ENCODE measurements at places on chromosomes 2 and 18.

DNA sequence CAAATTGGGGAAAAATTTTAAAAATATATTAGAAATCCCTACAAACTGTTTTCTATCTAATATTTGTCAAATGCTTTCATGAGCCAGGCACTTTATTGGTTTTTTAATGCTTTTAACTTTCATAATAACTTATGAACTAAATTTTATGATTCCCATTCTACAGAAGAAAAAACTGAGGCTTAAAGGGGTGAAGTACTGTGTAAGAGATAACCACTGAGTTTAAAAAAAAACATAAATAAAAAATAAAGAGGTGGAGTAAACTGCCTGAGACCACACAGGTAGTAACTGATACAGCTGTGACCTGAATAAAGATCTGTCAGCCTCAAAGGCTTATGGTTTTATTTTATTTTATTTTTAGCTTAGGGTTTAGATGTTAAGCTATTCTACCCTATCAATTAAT is 24.7 kb downstream of the PNPT1 start:
- DNase-seq: no peak

DNA sequence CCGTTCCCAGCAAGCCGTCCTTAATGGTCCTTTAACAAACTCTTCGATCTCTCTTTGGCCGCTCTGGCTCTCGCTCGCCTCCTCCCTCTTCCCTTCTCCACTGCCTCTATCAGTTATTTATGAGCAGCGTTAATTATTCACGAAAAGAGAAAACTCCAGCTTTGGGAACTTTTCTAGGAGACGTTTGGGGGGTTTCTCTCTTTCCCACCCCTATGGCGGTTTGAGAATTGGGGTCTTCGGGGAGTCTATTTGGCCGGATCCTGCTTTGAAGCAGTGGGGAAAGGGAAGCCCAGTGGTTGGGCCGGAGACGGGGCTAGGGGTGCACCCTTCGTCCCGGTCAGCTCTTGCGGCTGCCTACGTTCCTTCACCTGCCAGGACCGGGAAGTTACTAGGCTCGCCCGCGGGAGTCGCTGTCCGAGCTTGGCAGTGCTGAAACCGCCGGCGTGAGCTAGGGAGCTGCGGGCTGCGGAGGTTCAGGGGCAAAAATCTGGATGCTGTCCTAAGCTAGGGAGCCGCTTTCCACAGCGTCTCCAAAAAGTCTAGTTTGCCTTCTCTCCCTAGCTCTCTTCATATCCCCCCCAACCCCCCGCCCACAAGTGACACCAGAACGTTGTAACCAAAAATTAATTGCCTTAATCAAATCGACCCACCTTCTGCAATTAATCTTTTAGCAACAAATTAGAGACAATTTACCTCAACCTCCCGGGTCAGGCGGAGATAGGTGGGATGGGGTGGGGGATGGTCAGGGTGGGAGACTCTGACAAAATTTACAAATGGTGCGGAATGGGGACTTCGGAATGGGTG is 8.9 kb upstream of the SKOR2 start:
- no peak for DNase-seq

- DNase-seq: no peak
Observed at GRCh38 chr2:160125828-160126227, 63.4 kb upstream of the PLA2R1 start.

DNA sequence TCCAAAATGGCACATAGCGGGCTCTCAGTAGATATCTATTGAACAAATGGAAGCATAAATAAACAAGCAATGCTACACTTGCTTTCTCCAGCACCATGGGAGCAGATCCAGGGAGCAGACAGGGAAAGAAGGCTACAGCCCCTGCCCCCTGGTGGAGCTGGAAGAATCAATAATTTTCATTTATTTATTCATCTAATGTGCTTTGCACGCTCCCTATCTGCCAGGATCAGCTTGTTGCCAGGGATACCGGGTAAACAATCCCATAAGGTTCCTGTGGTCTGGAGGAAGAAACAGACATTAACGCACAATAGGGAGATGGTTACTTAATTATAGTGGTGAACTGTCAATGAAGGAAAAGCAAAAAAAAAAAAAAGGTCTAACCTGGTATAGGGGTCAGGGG is 40.1 kb upstream of the CLASP1 start:
- no peak for DNase-seq

DNA sequence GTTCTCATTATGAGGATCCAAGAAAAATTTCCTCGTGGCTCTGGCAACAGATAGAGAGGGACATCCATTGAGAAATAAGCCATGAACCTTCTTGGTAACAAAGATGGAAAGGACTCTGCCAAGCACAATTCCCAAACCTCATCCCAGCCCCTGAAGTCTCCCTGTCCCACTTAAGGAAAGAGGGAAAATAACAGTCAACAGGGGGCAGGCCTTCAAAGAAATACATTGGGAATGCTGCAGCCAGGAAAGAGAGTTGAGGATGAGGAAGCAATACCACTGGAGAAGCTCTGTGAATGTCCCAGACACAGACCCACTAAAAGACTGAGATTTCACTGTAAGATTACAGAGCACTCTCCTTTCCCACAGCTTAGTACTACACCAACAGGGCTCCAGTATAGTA is 93.2 kb downstream of the CD226 start:
- no peak for DNase-seq

- peak; percentile 37 for DNase-seq
Observed at GRCh38 chr2:160492401-160493226, 993 bp downstream of the RBMS1 start.

GRCh38 chr2:26870585-26871095 is 22.7 kb downstream of the DPYSL5 start:
- DNase-seq: no peak

DNA sequence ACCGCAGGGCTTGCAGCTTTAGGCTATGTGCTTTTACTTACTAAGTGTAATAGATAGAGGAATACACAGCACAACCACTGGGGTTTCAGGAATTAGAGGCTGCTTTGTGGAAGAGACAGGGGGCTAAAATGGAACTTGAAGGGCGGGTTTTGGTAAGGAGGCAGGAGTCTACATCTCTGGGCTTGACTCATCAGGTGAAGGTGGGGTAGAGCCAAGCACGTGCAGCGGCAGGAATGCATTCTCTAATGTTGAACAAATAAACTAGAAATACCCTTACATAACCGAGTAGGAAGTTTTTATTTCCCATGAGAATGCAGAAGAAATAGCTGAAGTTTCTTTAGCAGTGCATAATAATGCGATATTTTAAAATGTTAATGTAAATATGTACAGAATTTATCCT is 673.8 kb upstream of the SALL3 start:
- DNase-seq: no peak

DNA sequence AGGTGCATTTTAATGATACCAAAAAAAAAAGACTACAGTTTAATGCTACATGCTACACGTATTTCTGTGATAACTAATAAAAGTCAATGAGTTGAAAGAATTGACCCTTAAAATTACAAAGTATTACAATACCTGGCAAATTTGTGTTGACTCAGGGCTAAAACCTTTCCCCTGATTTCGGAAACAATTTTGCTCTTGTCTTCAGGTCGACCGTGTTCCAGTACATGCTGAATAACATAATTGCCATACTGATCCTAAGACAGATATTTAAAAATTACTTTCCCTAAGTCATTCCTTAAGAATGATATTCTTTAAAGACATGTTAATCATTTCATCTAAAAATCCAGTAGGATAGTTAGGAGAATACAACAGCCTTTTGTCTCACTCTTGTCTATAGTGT is 29.8 kb upstream of the SDC1 start:
- no peak for DNase-seq

DNA sequence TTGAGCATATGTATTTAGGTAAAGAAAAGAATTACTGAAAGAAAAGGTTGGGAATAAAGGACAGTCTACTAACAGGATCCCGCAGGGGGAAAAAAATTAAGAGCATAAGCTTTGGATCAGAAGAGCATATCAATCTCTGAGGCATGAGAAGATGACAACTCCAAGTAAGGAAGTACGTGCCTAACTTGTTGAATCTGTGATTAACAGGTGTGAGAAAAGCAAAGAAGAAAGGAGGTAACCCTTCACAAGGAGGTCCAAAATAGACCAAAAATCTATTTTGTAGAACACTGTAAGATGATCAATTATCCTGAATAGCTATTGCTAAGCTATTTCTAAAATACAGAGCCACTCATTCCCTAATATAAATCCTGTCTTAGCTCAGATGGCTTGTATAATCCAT is 32.8 kb downstream of the TRIP12 start:
- DNase-seq: no peak

- no peak for DNase-seq
Observed at GRCh38 chr2:139271149-139271548, 491.0 kb upstream of the NXPH2 start.

GRCh38 chr2:200252265-200253067 is 54.0 kb upstream of the SPATS2L start:
- no peak for DNase-seq

- DNase-seq: no peak
Observed at GRCh38 chr2:228023619-228024018, 152.2 kb downstream of the DAW1 start.

GRCh38 chr2:112001136-112001715 is 53.8 kb upstream of the TMEM87B start:
- DNase-seq: no peak

DNA sequence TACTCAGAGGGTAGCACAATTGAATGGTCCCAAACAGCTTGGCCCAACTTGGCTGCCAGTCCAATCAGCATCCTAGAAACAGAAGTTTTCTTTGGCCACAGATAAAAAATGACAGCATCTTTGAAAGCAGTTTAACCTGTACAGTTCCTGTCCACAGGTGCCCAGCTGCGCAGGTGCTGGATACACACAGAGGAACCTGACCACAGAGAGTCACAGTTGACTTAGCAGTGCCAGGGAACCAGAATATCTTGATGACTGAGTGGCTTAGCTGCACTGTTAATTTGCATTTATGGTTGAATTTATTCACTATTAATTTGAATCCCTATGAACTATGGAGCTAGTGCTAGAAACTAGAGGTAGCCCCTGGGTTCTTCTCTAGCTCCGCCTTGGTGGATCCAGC is 93.7 kb downstream of the TPGS2 start:
- DNase-seq: no peak

DNA sequence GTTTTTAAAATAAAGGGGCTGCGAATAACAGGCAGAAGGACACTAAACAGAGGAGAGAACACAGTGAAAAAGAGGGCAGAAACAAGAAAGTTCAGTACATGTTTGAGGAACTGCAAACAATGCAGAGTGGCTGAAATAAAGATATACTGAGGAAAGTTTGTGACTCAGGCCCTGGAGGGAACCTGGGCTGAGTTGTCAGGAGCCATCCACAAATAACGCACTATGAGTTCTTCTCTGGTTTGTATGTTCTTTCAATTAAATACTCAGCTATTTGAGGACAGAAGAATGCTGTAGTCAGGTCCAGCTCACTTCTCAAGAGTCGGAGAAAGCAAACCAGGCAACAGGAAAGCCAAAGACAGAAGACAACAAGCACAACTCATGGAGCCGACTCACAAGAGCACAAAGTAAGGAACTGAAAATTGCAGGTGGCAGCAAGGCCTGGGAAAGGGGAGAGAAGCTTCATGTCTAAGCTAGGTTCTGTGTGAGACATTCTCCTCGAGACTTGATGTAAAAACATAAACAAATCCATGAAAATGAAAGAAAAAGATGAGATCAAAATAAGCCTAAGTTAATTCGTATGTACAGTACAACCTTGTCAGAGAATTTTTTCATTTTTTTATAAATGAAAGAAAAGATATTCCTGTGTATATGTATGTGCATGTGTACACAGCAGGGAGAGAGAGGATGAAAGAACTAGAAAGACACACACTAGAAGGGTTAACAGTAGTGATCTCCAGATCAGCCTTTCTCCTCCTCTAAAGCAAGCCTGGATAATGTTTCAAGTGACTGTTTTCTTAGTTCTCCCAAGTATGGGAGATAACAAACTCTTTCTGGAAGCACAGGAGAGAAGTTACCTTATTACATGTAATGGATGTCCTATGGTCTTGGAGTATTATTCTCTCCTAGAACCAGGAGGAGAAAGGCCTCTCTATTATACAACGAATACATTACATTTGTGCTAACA is 41.5 kb downstream of the CHN1 start:
- DNase-seq: no peak

GRCh38 chr2:184908966-184909365 is 310.6 kb downstream of the ZNF804A start:
- no peak for DNase-seq

GRCh38 chr18:52888014-52888413 is 548.0 kb downstream of the DCC start:
- DNase-seq: no peak

GRCh38 chr2:10883801-10884478 is 27.8 kb upstream of the KCNF1 start:
- DNase-seq: no peak

GRCh38 chr2:127535422-127535901 is at the start of gene MYO7B:
Gene MYO7B, plus strand, starts transcription at chr2:127535683. Its CDS starts 24,040 bp downstream, at chr2:127559723.
- no peak for DNase-seq

- DNase-seq: no peak
Observed at GRCh38 chr18:26196605-26197004, 29.6 kb upstream of the TAF4B start.

- DNase-seq: no peak
Observed at GRCh38 chr2:88131201-88131998, 3.5 kb upstream of the FABP1 start.

GRCh38 chr18:35592298-35592697 is 10.8 kb downstream of the GALNT1 start:
- no peak for DNase-seq

DNA sequence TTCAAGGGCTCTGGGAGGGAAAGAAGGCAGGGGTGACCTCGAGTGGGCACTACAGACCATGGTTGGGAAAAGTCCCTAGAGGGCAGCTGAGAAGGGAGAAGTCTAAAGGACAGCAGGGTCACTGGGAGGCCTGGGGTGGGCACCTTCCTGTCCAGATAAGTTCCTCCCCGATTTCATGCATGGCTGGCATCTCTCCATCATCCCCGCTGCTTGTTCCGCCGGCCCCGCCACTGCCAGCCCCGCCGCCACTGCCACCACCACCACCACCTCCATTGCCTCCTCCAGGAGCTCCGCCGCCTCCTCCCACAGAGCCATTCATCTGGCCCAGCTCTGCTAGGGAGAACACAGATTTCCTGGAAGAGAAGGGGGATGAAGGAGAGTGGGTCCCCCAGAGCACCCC is 53.6 kb downstream of the MTHFD2 start:
- no peak for DNase-seq

GRCh38 chr2:184875911-184876310 is 277.6 kb downstream of the ZNF804A start:
- DNase-seq: no peak

- no peak for DNase-seq
Observed at GRCh38 chr2:203732953-203733510, 26.6 kb downstream of the CD28 start.

- no peak for DNase-seq
Observed at GRCh38 chr2:124610866-124611265, 585.8 kb downstream of the CNTNAP5 start.

- no peak for DNase-seq
Observed at GRCh38 chr18:49212819-49213218, 247.6 kb downstream of the DYM start.

- no peak for DNase-seq
Observed at GRCh38 chr2:65724752-65725151, 292.4 kb upstream of the SPRED2 start.

GRCh38 chr2:111164078-111164477 is 43.4 kb downstream of the BCL2L11 start:
- DNase-seq: no peak

- peak; percentile 21 for DNase-seq
Observed at GRCh38 chr2:24049485-24050021, at the start of gene FKBP1B. Gene FKBP1B, plus strand, starts transcription at chr2:24049741. Its CDS starts 109 bp downstream, at chr2:24049850.
